ENCODE measurements at places on chromosomes 12 and 14.

DNA sequence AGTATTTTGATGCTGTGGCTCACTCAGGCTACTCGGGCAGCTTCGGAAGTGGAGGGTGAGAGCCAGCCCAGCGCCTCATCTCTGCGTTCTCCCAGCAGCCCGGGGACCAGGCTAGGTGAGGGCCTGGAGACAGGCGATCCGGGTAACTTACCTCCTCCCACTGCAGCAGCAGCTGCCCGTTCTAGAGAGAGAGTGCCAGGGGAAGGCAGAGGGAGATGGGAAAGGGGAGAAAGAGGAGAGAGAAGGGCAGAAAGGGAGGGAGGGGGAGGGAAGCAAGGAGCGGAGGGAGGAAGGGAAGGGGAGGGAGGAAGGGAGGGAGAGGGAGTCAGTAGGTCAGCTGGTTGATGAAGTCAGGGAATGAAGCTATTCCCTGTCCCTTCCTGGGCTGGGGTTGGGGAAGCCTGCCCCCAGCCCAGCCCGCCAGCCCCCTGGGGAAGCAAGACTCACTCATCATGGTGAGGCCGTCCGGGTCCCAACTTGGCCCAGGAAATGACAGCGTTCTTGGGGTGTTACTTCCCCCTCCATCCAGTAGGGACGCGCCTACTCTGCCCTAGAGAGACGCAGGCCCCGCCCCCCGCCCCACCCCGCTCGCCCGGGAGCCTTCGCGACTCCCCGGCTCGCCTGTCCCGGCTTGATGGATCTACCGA is at the start of gene IFI27L2:
IFI27L2 (minus strand) TSS at position 494 of the 647 bp plus-strand sequence; CDS start at position 454, 40 bp downstream.
- DNase-seq = peak; percentile 48

- DNase-seq = no peak
Observed at GRCh38 chr14:91346838-91347173, 70.8 kb downstream of the CCDC88C start.

DNA sequence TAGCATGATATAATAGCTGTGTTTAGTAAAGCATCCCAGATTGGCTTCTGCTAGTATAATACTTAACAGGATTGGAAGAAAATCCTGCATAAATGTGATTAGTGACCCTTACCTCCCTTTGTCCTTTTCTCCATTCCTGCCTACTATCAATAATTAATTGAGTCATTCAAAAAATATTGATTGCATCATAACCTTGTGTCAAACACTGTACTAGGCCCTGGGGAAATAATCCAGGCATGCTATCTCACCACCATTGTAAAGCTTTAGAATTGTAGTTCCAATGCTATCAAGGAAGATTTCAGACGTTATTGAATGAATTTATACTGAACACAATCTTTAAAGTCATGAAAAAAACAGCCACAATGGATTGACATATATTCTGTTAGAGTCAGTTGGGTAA is 378.6 kb upstream of the DDHD1 start:
- DNase-seq = no peak

- DNase-seq = no peak
Observed at GRCh38 chr12:89087876-89088275, 264.4 kb downstream of the DUSP6 start.

DNA sequence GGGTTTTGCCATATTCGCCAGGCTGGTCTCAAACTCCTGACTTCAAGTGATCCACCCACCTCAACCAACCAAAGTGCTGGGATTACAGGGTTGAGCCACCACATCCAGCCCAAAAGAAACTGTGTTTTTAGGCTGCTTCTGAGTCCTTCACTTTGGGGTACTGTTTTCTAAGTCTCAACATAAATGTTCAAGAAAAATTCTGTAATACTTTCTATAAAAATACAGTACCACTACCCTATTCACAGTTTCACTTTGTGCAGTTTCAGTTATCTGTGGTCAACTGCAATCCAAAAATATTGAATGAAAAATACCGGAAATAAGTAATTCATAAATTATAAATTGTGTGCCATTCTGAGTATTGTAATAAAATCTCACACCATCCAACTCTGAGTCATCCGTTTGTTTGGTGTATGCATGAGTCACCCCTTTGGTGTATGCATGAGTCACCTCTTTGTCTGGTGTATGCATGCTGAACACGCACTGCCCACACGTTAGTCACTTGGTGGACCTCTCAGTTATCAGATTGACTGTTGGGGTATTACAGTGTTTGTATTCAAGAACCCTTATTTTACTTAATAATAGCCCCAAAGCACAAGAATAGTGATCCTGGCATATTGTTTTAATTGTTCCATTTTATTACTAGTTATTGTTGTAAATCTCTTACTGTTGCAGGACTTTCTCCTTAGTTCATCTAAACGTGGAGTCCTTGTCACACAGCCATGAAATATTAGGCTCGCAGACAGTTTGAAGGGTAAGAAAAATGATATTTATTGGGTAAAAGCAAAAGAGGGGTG is 190.2 kb downstream of the FSCB start:
- DNase-seq = peak; percentile 97

- no peak for DNase-seq
Observed at GRCh38 chr12:94495445-94496115, 35.9 kb upstream of the CEP83 start.

DNA sequence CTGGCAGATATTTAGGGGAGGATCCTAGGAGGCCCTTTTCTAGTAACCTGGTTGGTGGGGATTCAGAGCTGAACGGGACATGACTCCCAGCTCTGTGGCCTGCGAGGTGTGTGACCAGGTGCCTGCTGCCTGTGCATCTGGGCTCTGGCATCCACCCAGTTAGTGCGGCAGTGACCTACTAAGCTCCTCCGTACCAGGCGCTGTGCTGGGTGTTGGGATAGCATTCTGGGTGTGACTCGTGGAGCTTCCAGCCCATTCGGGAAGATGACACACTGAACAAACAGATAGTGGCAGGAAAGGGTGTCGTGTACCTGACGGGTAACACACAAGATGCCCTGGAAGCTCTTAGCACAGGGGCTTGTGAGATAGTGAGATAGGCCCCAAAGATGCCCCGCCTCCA is 80.9 kb downstream of the ACACB start:
- no peak for DNase-seq

GRCh38 chr12:106123551-106124081 is 15.1 kb downstream of the NUAK1 start:
- peak; percentile 69 for DNase-seq

- peak; percentile 18 for DNase-seq
Observed at GRCh38 chr14:34361504-34362011, 100.5 kb downstream of the SPTSSA start.

- no peak for DNase-seq
Observed at GRCh38 chr14:81555051-81555450, 21.4 kb upstream of the SEL1L start.

DNA sequence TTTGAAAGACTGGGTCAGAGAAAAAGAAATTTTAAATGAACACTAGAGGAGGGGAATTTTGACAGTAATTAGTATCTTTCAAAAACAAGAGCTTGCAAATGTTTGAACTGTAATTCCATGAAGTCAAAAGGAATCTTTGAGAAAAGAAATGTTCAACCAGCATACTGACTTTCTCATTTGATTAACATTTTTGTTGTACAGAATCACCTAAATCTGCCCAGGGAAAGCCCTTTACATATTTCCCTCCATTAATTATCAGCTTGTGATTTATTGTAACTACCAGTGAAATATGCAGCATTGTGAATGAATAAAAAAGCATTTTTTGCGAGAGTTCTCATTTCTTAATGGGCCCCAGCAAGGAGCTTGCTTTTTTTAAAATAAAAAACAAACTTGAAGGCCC is 61.2 kb upstream of the CCDC91 start:
- DNase-seq = no peak

DNA sequence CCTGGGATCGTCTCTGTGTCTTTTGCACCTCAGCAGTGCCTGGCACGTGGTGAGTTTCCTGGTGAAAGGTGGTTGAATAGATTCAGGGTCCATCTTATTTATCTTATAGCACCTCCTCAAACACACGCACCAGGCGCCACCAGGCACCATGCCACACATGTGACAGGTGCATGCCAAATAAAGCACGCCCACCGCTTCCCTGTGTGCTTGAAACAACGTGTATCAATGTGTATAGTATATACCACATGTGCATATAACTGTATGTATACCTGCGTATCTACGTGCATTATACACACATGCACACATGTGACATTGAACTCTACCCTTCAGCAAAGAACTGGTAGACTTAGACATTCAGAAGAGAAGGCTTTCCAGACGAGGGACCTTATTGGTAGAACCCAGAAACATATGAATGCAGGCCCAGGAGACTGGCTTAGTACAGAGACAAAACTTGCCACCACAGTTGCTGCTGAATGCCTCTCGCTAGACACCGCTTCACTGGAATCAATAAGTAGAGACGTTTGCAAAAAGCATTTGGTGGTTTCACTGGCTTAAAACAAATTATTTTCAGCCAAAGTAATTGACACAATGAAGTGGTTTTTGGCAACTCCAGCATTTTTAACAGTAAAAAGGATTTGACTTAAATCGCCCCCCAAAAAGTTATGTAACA is 10.0 kb downstream of the EML1 start:
- no peak for DNase-seq

DNA sequence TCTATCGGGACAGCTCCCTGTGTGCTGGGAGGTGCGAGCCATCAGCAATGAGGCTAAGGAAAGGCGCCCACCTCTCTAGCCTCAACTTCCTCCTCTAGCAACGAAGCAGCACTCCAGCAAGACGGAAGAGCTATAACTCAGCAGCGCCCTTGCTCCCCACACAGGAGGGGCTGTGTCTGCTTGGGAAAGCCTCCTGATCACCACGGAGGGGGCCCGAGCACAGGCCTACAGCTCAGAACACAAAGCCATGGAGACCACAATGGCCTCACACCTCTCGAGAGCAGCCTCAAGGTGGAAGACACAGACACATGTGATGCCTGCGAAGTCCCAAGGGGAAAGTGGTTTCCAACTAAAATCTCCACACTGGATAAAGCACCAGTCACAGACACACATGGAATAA is 60.4 kb downstream of the CDC42BPB start:
- no peak for DNase-seq

GRCh38 chr12:15589328-15590032 is 199.7 kb downstream of the EPS8 start:
- DNase-seq = no peak

GRCh38 chr12:48183091-48183875 is at the start of gene CCDC184:
CCDC184 (plus strand) TSS chr12:48183644; CDS start chr12:48184123, 479 bp downstream.
- DNase-seq = peak; percentile 37

GRCh38 chr12:29673346-29673745 is 110.4 kb downstream of the TMTC1 start:
- no peak for DNase-seq

GRCh38 chr14:105478398-105479251 is 4.0 kb downstream of the CRIP2 start:
- DNase-seq = no peak

- DNase-seq = peak; percentile 53
Observed at GRCh38 chr12:95723693-95724384, 66.7 kb downstream of the NTN4 start.

DNA sequence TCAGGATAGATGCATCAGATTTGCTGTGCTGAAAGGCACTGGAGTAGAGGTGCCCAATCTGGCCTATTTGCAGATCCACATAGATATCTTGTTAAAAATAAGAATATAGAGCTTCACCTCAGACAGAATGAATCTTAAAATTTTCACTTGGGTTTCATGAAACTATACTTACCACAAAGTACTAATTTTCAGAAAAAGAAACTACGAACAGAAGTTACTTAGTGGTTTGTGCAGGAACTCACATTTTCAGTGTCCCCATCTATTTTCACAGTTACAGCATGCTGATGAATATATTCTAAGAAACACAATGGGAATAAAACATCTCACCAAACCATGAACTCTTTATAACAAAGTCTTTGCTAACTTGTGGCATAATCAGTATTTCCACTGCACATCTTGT is 449.4 kb downstream of the RERGL start:
- no peak for DNase-seq
